Activated naive CD4-positive, alpha-beta T cell treated with anti-CD3 and anti-CD28 coated beads, Interleukin-2, amount 10 ng/mL, durations not matched to agents 5 hours and 36 hours (primary cell): ENCODE measurements at places on chromosomes 16 and 17. TPM values are rescaled to one million over a fixed set of nuclear protein-coding genes. Genes with fewer than 3 reads are reported as not detected.

The DOC2A gene
- total RNA-seq: not detected

The PKD1 gene
- total RNA-seq: 78.0 TPM

The TBC1D3G gene
- not detected for total RNA-seq

The AFMID gene
- total RNA-seq: 13.8 TPM

The TMEM235 gene
- total RNA-seq: not detected

The BLTP2 gene
- total RNA-seq: 126 TPM

The MYH8 gene
- total RNA-seq: not detected

The ZNF652 gene
- 43.7 TPM for total RNA-seq

The ACSF3 gene
- total RNA-seq: 52.6 TPM

The PKMYT1 gene
- total RNA-seq: 89.1 TPM
